Smooth muscle cell of bladder (primary cell): ENCODE measurements at places on chromosomes 16 and 17. TPM values are rescaled to one million over a fixed set of nuclear protein-coding genes. Genes with fewer than 3 reads are reported as not detected.

CIAO3 gene
- 29.3 and 32.7 TPM in 2 replicates for total RNA-seq

C16orf54 gene
- not detected in 2 replicates for total RNA-seq

CHCT1 gene
- 0.14 TPM in 1 of 2 replicates, not detected in the other for total RNA-seq

CBFA2T3 gene
- total RNA-seq: not detected in 2 replicates

CLEC3A gene
- not detected in 2 replicates for total RNA-seq

PAFAH1B1 gene
- total RNA-seq: 74.0 and 90.0 TPM in 2 replicates

GPR139 gene
- not detected in 2 replicates for total RNA-seq

GAST gene
- total RNA-seq: not detected in 2 replicates

GUCY2D gene
- total RNA-seq: under 0.01 and 0.09 TPM in 2 replicates

CES3 gene
- total RNA-seq: 0.14 and 0.28 TPM in 2 replicates

EVPL gene
- under 0.01 TPM in 2 replicates for total RNA-seq

HAS3 gene
- 2.4 and 7.6 TPM in 2 replicates for total RNA-seq

ZFHX3 gene
- 3.0 and 4.4 TPM in 2 replicates for total RNA-seq

PIEZO1 gene
- 117 and 159 TPM in 2 replicates for total RNA-seq

DYNLRB2 gene
- total RNA-seq: 0.65 TPM in 1 of 2 replicates, not detected in the other

RMI2 gene
- 1.4 and 1.5 TPM in 2 replicates for total RNA-seq

GPR142 gene
- total RNA-seq: not detected in 2 replicates

KAT8 gene
- 31.9 and 39.1 TPM in 2 replicates for total RNA-seq

STX1B gene
- total RNA-seq: 0.71 and 0.83 TPM in 2 replicates

KPNA2 gene
- total RNA-seq: 31.9 and 37.4 TPM in 2 replicates

TPSB2 gene
- total RNA-seq: not detected in 2 replicates

GH1 gene
- not detected in 2 replicates for total RNA-seq

KRT24 gene
- not detected in 2 replicates for total RNA-seq

DHX58 gene
- total RNA-seq: 9.8 and 10.5 TPM in 2 replicates

PRSS53 gene
- 1.00 and 3.0 TPM in 2 replicates for total RNA-seq

ASPHD1 gene
- 7.3 and 10.4 TPM in 2 replicates for total RNA-seq
